Stimulated activated CD8-positive, alpha-beta memory T cell treated with anti-CD3 and anti-CD28 coated beads, Interleukin-4, amount 100 ng/mL, for 1 hour (primary cell): ENCODE measurements at places on chromosomes 6 and 20.

GRCh38 chr6:43853066-43853650 is 83.1 kb downstream of the VEGFA start:
- DNase-seq, result no peak

GRCh38 chr6:14269436-14269835 is 151.9 kb downstream of the CD83 start:
- DNase-seq, result no peak

DNA sequence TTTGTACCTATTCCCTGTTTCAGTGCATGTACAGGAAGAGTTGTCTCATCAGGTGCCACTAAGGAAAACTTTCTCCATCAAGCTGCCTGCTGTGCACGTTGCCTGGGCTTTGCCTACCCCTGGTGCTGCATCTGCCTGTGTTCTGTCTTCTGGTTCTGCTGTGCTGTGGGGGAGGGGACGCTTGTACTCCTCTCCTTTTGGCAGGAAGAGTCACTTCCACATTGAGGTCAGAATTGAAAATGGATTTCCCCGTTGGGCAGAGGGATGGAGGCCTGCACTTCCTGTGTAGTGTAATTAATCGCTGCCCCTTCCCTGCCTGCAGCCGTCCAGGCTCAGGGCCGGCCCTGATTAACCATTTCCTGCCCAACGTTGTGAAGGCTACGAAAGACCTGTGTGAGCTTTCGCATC is 153.3 kb downstream of the SCML4 start:
- DNase-seq, result no peak

GRCh38 chr6:68697394-68697793 is 62.3 kb downstream of the ADGRB3 start:
- DNase-seq, result no peak

DNA sequence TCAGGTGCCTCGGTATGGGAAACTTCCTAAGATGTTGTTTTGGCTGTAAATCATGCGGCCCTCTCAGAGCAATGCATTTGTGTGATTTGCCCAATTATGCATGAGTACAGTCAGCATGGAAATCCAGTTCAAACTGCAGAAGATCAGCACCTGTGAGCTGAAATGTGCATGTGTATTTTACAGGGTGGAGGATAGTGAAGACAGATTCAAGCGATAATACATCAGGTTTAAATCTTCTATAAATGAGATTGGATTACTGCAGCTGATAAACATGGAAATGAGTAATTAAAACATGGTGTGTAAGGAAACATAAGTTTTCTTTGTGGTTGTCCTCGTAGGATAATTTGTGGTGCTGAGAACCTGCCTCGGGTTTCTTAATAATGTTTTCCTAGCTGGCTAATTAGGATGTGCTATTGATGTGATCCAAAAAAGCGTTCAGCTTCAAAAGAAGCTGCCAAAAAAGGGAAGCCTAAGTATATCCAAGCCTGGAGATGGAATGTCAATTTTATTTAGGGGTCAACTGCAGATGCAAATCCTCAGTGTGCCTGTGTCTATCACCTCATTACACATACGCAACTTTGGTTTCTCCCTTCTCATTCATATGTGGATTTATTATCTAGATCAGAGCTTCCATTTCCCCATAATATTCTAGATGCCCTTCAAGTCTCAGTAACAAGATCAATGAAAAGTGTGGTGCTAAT is 117.1 kb upstream of the CCDC28A start:
- DNase-seq, result no peak

DNA sequence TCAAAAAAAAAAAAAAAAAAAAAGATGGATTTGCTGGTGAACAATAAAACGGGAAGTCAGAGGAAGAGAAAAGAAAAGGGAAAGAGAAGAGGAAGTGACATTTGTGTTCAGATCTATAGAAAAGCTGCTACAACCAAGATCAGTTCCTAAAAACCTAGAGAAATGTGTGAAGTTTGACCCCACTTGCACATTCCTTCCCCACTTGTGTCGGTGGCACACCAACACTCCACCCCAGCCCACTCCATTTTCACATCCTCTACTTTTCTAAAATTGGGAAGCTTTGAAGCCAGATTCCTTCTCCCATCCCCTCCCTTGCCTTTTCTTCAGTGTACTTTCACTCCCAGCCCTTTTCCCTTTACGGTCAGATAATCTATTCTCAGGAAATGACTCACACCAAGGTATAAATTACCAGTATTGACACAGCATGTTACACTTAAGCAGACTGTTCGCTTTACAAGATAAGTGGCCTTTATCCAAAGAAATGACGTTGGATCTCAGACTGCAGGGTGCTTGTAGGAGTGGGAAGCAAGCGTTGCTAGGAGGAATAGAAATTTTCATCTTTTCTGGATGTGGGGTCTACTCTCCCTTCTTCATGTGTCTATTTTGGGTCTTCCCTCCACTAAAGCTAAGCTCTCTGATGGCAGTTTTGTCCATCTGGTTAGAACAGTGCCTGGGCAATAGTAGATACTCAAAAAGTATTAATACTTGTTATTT is 92.5 kb upstream of the ADGRF1 start:
- no peak for DNase-seq

- DNase-seq, result no peak
These were observed 6.8 kb downstream of the HFE start for GRCh38 chr6:26094036-26094435.

GRCh38 chr6:34508425-34508824 is 42.5 kb downstream of the PACSIN1 start:
- DNase-seq, result no peak

DNA sequence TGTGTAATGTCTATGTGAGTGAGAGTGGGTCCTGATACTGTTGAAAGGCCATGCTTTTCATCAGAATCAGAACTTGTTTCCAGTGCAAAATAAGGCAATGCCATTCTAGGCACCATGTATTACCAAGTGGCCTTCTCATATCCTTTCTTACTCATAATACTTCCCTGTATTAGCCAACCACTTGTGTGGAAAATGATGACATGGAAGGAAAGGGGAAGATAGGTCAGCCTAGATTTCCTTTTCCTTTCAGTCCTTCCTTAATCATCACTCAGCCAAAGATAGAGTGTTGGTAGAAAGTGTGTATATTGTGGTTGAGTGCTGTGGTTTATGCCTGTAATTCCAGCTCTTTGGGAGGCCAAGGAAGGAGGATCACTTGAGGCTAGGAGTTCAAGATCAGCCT is 158.6 kb upstream of the PREP start:
- no peak for DNase-seq

DNA sequence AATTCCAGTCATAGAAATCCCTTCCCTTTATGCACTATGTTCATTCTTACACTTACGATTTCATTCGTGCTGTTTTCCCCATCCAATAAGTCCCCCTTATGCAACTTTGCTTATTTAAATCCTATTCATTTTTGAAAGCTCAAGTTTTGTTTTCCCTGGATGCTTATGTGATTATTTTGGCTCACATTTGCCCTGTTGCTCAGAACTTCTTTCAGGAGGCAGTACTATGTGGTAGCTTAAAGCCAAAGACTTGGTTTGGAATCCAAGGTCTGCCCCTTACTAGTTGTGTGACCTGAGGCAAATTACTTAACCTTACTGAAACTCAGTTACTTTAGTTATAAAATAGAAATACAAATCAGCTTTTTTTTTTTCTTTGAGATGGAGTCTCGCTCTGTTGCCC is 59.6 kb downstream of the MOXD1 start:
- no peak for DNase-seq

- no peak for DNase-seq
These were observed 5.9 kb upstream of the PTPN1 start for GRCh38 chr20:50504231-50504823.

GRCh38 chr6:151408858-151409257 is 17.5 kb upstream of the ZBTB2 start:
- no peak for DNase-seq

DNA sequence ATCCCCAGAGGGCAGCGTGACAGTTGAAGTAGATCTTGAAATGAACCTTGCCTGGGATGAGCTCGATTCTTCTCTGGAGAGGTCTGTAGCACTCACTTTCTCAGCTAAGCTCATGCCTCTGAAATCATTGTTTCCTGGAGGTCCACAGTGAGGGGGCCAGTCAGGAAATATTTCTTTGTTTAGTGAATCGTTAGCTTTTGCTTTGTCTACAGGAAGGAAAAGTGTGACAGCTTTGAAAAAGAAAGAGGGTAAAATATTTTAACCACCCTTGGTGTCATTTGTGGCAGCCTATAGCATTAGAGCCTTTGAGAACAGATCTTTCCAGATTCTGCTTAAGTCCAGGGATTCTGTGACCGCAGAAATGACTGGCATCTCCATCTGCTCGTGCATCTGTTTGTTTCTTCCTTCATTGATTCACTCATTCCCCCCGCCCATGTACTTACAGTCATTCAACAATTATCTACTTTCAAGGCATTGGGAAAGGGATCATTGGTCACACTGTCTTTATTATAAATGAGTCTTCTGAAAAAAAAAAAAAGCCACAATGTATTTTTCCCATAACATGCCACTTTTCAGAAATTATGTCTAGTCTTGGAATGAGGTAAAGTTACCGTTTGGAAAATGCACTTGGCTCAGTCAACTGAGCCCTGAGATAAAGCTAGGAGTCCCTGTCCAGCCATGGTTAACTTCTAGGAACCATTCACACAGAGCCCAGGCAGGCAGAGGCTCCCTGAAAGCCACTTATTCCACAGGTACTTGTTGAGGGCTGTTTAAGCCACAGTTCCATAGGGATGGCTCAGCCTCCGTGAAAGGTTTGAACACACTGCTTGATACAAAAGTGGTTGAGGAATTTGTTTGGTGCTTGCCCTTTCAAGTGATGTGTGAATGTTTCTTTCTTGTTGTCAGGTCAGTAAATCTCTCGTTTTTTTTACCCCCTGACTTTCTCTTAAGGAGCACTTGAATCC is 86.0 kb downstream of the TIAM2 start:
- no peak for DNase-seq

GRCh38 chr20:32772046-32772445 is 9.9 kb downstream of the DNMT3B start:
- DNase-seq, result no peak

GRCh38 chr6:129708496-129709195 is 1.3 kb downstream of the ARHGAP18 start:
- no peak for DNase-seq

DNA sequence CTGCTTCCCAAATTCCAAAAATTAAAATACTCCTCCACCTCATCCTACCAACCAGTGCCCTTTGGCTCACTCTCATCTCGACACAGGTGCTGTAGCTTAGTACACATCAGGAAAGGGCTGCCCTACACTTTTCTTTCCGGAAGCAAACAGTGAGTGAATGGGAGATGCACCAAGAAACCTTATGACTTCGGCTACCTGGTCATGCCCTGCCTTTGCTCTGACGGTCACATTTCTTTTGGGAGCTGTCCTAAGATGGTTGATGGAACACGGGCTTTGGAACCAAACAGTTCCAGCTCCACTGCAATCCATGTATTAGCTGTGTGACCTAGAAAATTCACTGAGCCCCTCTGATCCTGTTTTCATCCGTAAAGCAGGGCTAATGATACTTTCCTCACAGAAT is 92.7 kb upstream of the ASF1A start:
- no peak for DNase-seq

- no peak for DNase-seq
These were observed 90.6 kb upstream of the ADGRF1 start for GRCh38 chr6:47132724-47133123.

- no peak for DNase-seq
These were observed 108.4 kb upstream of the PLEKHG1 start for GRCh38 chr6:150491131-150491810.

DNA sequence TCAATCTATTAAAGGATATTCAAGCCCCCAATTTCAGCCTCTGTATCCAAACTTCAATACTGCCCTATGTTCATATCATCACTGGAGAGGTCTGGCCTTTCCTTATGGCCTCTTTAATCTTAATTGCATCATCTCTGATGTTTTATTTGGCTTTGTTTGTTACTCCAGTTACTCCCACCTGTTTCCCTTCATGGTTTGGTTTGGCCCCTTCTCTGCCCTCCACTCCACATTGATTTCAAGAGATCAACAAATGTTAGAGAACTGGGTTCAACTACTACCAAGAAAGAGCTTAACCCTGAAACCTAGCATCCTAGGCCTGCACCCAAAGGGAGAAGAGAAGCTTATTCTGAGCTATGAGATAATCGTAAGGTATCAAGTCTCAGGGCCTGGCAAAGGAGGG is 221.6 kb downstream of the LAMA2 start:
- no peak for DNase-seq

DNA sequence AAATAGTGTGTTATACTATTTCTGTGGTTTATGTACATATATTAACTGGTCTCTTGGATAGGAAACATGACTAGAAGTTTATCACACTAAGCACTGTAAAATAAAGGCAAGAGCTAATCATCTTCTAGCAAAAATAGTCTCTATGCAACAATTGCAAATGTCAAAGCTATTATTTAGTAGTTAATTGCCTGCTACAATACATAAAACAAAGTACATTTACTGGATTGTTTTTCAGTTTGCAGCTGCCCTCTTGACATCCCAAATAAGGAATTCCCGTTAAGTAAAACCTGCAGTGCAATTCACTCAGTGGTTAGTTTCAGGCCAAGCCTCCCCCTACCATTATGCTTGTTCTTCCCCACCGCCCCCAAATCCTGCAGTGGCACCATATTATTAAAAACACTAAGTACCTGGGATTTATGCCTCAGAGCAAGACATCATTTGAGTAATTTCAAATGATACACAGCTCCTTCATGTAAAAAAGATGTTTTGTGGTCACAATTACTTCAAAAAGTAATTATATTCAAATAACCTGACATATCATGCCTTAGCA is 1.6 kb upstream of the ATP5F1E start:
- no peak for DNase-seq

DNA sequence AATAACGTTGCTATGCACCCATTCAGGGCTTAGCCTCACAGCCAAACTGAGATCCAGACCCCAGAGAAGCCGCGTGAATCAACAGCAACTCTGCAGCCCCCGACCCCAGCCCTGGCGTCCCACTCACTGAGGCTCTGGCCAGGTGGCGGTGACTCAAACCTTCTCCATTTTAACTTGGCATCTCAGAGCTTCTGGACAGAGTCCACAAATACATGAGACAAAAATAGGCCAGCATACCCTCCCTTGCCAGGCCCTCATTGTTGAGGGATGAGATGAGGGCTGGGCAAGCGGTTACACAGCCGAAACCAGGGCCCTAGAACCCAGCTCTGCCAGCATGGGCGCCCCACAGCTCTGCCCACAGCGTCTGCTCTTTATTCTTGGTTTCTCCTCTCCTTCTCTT is 118.4 kb downstream of the MYLK4 start:
- DNase-seq, result no peak

DNA sequence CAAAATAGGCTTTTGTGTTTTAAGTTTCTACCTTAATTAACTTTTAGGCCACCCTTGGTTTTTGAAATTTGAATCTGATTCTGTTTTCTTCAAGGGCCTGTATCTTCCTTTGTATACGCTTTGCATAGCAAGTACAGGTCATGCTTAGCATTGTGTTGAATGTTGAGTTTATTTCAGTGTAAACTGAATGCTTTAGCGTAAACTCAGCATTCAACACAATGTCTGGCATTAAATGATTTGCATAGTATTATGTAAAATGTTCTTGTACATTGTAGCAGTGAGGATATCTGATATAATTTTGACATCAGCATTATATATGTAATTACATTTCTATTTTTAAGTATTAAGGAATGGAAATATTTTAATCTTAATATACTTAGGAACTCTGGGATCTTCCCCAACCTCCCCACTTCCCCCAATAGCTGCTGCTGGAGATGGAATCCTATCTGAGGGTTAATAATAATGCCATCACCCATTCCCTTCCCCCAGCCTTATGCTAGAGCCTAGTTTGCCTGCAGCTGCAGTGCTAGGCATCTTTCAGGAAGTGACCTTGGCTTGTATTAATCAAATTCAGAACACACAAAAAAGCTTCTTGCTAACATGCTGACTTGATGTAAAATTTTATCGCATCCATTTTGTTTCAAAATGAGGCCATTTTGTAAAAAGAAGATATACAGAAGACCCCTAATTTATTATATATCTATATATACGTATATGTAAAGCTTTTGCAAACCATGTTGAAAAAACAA is 73.1 kb downstream of the NCOA3 start:
- no peak for DNase-seq
